ENCODE measurements at places on chromosomes 3 and 15. TPM values are rescaled to one million over a fixed set of nuclear protein-coding genes. Genes with fewer than 3 reads are reported as not detected.
A peak's percentile ranks its signal among the peaks of the same experiment; 100 is the strongest.

DNA sequence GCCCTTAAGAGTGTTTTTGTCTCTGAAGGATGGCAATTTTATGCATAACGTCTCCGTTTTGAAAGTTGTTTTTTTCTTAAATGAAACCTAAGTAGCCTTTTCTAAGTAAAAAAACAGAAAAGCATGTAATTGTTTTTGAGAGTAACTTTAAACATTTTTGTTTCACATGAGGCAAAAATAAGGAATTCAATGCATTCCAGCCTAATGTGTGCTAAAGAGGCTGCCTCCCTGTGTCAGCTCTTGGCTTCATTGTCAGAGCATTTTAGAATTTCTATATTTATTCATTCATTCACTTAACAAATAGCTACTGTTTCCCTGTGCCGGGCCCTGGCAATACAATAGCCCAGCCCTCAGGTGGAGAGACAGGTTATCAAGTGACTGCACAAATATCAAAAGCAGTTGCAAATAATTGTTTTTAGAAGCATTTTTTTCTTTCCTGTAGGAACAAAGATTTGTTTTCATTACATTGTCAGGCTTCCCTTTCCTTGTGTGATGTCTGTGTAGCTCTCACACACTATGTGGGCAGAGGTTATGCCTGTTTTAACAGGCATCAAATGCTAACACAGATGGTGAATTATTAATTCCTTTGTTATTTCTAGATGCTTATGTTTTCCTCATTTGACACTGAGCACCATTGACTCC lies 81.9 kb downstream of the CCK start:
- DNase-seq = no peak

DNA sequence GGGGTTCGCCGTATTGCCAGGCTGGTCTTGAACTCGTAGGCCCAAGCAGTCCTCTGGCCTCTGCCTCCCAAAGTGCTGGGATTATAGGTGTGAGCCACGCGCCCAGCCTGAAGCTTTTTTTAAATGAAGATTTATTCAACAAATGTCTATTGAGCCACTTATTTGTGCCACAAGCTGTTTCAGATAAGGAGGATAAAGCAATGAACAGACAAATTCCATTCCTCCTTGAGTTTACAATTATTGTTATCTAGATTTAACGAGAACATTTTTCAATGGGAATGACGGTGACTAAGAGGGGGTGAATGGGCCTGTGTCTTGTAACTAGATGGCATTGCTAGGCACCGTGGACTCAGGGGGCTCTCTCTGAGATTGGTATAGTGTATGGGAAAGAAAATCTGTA lies 10.2 kb downstream of the PPARG start:
- DNase-seq = no peak

- DNase-seq = no peak
These were observed 22.8 kb downstream of the TTC14 start for GRCh38 chr3:180624714-180625113.

DNA sequence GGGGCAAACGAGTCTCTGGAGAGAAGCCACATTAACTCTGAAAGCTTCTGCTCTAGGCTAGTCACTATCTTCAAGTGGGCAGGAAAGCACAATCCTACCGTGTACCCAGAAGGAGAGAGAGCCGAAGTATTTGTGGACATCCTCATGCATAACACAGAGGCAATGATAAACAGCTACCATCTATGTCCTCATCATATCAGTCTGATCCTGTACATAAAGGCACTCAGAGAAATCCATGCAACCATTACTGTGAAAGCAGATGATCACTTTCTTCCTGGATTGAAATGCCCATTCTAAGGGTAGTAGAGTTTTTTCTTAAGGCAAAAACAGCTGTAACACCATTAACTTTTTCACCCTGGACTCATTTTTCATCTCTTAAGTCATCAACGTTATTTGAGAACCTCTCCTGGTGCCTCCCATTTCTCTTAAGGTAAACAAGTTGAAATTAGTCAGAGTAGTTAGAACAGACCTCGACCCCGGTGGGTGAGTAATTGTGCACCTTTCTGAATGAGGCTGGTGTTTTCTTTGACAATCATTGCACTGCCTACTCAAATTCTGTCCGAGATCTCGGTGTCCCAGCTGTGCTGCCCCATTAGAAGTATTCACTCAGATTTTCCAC lies 327.4 kb downstream of the SHQ1 start:
- peak; percentile 66 for DNase-seq

DNA sequence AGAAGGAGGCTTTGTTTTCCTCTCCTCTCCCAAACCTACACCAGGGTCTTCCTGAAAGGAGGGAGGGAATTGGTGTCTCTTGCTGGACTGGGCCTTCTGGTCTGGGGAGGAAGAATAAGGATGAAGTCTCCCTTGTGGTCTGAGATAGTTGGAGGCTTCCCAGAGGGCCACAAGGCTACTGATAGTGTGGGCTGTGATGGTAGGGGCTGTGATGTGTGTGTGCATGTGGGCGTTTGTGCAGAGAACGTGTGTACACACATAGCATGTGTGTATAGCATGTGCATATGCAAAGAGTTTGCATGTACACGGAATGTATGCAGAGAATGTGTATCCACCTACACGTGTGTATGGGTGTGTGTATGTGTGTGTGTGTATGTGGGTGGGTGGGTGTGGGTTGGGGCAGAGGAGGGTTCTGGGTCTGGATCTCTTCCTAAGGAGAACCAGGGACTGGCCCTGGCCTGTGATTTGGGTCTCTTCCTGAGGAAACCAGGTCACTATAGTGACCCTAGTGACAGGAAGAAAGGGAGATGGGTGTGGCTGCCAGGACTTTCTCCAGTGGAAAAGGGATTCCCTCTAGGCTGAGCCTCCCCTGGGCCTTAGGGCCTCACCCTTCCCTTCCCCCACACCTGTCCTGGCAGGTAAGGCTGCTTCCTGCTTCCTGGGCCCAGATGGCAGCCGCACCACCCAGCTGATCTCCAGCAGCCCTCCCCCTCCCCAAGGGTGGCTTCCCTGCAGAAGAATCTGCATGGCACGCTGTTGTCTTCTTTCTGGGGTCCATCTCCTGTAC lies 1.7 kb downstream of the FLNB start:
- no peak for DNase-seq

DNA sequence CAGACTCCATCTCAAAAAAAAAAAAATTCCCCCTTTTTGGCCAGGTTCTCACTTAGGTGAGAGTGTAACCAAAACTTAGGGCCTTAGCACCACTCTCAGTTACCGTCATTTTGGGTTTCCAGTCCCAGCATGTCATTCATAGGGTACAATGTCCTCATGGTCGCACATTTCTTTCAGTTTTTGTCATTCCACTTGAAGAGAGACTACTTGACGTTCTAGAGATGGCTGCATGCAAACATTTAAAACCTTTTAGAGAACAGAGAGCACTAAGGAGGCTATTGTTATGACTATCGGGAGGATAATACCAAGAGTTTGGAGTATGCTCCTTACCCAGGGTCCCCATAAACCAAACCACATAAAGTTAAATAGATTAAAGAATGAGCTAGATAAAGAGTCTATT lies 37.9 kb upstream of the THUMPD3 start:
- no peak for DNase-seq

DNA sequence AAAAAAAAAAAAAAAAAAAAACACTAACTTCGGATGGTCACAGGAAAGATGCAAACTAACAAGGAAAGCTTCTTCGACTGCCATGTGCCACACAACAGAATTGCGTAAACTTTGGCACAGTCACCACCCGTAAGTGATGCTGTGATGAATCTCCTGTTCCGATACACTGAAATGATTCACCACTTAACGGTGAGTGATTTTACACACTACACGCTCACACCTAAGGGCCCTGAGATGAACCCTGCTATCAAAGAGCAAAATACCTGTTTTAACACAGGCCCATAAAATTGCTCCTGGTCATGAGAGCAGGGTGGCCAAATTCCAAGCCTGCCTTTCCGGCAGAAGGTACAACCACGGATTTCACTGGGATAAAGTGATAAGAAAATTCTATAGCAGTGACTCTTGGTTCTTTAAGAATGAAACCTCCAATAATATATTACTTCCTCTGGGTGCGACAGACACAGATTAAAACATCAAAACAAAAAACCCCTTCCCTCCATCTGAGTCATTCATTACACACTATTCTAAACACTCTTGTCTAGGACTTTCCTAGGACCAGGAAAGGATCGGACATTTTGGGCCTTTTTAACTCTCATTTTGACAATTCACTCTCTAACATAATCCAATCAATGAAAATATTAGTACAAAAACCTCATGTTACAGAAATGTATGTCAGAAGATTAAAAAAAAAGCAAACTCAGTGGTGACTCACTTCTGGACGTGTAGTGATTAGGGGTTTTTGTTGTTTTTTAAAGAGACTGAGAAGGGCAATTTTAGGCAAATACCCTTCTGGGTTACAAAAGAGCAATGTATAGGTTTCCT lies 28.3 kb downstream of the LRIG1 start:
- DNase-seq = peak; percentile 80

DNA sequence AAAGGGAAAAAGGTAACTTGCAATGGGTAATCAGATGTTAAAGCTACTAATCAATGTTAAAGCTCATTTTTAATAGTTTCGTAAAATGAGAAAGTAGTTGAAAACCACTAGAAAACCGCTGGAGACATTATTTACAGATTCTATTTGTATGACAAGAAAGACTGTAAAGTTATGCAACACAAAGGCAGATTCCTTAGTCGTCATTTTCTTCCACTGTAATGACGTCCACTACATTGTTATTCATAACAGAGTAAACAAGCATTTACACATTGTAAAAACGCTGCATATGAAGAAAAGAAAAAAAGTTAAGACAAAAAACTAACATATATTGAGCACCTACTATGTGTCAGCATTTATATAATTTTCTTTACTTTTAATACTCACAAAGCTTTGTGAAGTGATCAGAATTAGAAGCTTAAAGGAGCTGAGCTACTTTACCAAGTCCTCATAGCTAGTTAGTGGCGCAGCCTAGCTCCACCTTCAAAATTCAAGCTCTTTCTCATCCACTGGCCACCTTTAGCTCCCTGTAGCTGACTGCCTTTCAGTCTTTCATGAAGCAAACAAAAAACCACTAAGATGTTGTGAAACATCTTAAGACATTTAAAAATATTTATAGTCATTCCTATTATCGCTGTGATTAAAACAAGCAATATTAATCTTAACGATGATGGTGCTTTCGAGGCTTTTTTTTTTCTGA lies 100.1 kb upstream of the CDIN1 start:
- no peak for DNase-seq

DNA sequence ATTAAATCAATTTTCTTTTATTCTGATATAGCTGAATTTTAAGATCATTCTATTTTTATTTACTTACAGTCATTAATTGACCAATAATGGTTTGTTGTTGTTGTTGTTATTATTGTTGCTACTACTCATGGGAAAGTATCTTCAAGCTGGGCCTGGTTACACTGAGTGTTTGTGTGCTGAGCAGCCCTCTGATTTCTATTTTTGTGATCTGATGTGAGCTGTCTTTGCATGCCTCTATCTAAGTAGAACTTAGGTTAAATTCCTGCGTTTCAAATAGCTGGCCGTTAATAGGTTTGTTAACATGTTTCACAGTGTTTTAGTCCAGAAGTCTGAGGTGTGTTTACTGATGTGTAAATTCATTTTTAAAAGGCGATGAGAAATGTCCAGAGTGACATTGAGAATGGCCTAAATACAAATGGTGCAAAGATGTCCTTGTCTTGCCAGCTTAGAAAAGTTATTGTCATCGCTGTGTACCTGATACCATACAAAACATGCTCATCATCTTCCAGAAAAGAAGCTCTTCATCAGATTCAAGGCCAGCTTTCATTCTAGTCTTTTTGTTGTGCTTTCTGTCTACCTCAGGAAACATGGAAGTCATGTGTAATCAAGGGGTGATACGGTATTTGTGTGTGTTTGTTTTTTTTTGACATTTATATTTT lies 15.8 kb downstream of the ARIH2 start:
- DNase-seq = no peak

- no peak for DNase-seq
These were observed 16.0 kb upstream of the ZBBX start for GRCh38 chr3:167396075-167396474.

- no peak for DNase-seq
These were observed 5.8 kb downstream of the TASOR start for GRCh38 chr3:56677286-56677685.

- DNase-seq = no peak
These were observed 13.7 kb downstream of the PLEKHO2 start for GRCh38 chr15:64855205-64855975.

The HYAL3 gene
- 7.3 TPM for total RNA-seq

Measured in activated CD4-positive, alpha-beta T cell treated with anti-CD3 and anti-CD28 coated beads, Interleukin-2, amount 10 ng/mL, durations not matched to agents 24 days and 14 days (primary cell).